ENCODE measurements at places on chromosomes 4 and X.

GRCh38 chr4:83305187-83305586, 20.6 kb upstream of the COQ2 start:
- H3K4me3 ChIP-seq = no peak overlapping the region
- H3K36me3 ChIP-seq = no peaks in the 10 kb centered on the region
- no peak overlapping the region for H3K27ac ChIP-seq
- no peaks in the 10 kb centered on the region for H3K4me1 ChIP-seq
- no peaks in the 10 kb centered on the region for H3K27me3 ChIP-seq

- H3K4me3 ChIP-seq = no peak overlapping the region
- H3K27me3 ChIP-seq = no peaks in the 10 kb centered on the region
- no peaks in the 10 kb centered on the region for H3K4me1 ChIP-seq
These were observed 19.3 kb downstream of the DCTD start for GRCh38 chr4:182897601-182898478.

GRCh38 chrX:111262086-111262485, 8.2 kb downstream of the CAPN6 start:
- H3K27me3 ChIP-seq = 0 out of 2 replicates have a peak, but pooled peaks cover 20% of the 10 kb centered on the region
- no peaks in the 10 kb centered on the region for H3K36me3 ChIP-seq
- no peak for DNase-seq
- H3K4me1 ChIP-seq = no peaks in the 10 kb centered on the region
- no peak overlapping the region for H3K4me3 ChIP-seq

DNA sequence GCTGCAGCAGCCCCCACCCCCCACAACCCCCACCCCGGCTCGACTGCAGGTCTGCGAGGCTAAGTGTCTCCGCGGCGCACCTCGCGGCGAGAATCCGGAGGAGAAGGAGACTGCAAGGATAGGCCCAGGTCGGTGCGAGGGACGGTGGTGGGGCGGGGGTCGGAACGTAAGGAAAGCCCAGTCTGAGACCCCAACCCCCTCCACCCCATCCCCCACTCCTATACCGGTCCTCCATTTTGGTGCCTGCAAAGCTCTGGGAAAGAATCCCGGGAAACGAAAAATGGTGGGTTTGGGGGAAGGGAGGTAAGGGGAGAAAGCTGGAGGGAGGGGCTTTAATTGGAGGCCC, 614 bp downstream of the BEX3 start:
- peak overlapping the region; percentile 62 for H3K4me3 ChIP-seq
- H3K27me3 ChIP-seq = no peaks in the 10 kb centered on the region
- H3K27ac ChIP-seq = peak overlapping the region; percentile 42
- no peaks in the 10 kb centered on the region for H3K36me3 ChIP-seq

DNA sequence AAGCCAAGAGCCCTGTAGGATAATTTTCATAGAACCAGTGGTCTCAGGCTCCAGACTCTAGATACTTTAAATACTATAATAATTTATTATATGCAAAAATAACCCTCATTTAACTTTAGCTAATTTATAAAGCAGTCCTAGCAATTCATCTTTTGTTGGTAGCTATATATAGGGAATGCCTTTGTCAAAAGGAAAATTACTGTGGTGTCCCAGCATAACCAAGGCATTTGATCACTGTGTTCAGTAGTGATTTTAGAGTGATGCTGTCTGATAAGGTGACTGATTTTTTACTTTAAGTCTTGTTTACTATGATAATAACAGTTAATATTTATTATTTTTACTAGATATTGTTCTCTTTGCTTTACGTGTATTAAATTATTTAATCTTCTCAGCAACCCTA, 61.2 kb downstream of the PAQR3 start:
- no peaks in the 10 kb centered on the region for H3K27me3 ChIP-seq
- no peak overlapping the region for H3K27ac ChIP-seq
- H3K4me1 ChIP-seq = no peaks in the 10 kb centered on the region
- no peak overlapping the region for H3K4me3 ChIP-seq
- no peaks in the 10 kb centered on the region for H3K36me3 ChIP-seq
- no peak for DNase-seq
